ENCODE measurements at places on chromosomes 11 and 22. TPM values are rescaled to one million over a fixed set of nuclear protein-coding genes. Genes with fewer than 3 reads are reported as not detected.

SLC43A3 gene
- 153 TPM for total RNA-seq

B3GAT1 gene
- total RNA-seq = not detected

MARK2 gene
- total RNA-seq = 16.4 TPM

KLHDC7B gene
- not detected for total RNA-seq

FAM181B gene
- not detected for total RNA-seq

OR51B4 gene
- total RNA-seq = not detected

TRIM64 gene
- not detected for total RNA-seq

OR5AS1 gene
- not detected for total RNA-seq

AHNAK gene
- 313 TPM for total RNA-seq

MPZL2 gene
- total RNA-seq = not detected

TEX54 gene
- total RNA-seq = not detected

LDLRAD3 gene
- total RNA-seq = 44.3 TPM

OR2D3 gene
- total RNA-seq = not detected

GNAZ gene
- total RNA-seq = 6.1 TPM

MCM5 gene
- 100 TPM for total RNA-seq

HOATZ gene
- not detected for total RNA-seq

IL18 gene
- total RNA-seq = 0.23 TPM

NELL1 gene
- not detected for total RNA-seq

TRPC6 gene
- total RNA-seq = not detected

TCN2 gene
- total RNA-seq = 13.1 TPM

SCGB1D2 gene
- not detected for total RNA-seq

C11orf91 gene
- total RNA-seq = 1.1 TPM

NCAM1 gene
- total RNA-seq = 38.7 TPM

C11orf87 gene
- total RNA-seq = not detected

KRTAP5-8 gene
- not detected for total RNA-seq

SYT12 gene
- not detected for total RNA-seq

PTPN5 gene
- not detected for total RNA-seq

TRPM5 gene
- total RNA-seq = not detected

KRTAP5-2 gene
- total RNA-seq = not detected

GTSE1 gene
- 31.9 TPM for total RNA-seq

CLTCL1 gene
- total RNA-seq = 17.7 TPM

HEPACAM gene
- not detected for total RNA-seq

OR8A1 gene
- total RNA-seq = not detected

DRD2 gene
- 3.3 TPM for total RNA-seq

KCTD14 gene
- total RNA-seq = 1.9 TPM

All from LHCN-M2 (cell line).